Inflammatory macrophage treated with lipopolysaccharide for 4 hours (primary cell): ENCODE measurements at places on chromosomes 16 and 17.

DNA sequence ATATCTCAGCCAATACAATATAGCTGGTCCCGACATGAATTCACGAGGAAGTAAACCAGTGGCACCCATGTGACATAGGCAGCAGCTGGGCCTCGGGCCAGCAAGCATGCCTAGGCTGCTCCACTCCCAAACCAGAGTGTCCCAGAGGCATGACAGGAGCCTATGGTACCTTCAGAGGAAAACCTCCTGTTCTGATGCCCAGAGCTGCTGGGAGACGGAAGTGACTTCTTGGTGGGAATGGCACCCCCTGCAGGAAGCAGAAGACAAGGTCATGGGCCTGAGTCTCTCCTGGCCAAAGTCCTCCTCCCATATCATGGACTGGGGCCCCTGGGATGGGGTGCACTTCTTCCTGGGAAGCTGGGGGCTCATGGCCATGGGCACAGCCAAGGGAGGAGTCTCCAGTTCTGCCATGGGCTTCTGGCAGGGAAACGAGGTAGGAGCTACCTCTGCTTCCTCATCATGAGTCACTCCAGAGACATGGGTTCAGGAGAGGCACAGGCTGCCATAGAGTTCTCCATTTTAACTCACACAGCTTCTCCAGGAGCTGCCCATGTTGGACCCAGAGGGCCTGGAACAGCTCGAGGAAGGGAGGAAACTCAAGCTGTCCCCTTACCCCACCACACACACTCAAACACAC, 13.4 kb downstream of the FBF1 start:
- peak; percentile 46 for DNase-seq

DNA sequence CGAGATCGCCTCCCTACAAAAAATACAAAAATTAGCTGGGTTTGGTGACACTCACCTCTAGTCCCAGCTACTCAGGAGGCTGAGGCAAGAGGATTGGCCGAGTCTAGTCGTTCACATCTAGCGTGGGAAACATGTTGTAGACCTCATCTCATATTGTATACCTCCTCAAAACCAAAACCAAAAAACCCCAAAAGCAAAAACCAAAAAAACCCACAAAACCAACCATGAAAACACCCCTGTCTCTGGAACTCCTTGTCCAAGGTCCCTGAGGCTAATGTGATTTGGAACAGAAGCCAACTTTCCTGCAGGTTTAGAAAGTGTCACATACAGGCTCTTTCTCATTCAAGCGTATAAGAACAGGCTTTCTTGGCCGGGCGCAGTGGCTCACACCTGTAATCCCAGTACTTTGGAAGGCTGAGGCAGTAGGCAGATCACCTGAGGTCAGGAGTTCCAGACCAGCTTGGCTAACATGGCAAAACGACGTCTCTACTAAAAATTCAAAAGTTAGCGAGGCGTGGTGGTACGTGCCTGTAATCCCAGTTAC, 29.0 kb downstream of the RAB11FIP3 start:
- no peak for DNase-seq

- no peak for DNase-seq
Measured at GRCh38 chr17:28745786-28746411, 2.1 kb downstream of the TRAF4 start.

GRCh38 chr16:18931756-18932155, 5.5 kb upstream of the SMG1 start:
- no peak for DNase-seq

DNA sequence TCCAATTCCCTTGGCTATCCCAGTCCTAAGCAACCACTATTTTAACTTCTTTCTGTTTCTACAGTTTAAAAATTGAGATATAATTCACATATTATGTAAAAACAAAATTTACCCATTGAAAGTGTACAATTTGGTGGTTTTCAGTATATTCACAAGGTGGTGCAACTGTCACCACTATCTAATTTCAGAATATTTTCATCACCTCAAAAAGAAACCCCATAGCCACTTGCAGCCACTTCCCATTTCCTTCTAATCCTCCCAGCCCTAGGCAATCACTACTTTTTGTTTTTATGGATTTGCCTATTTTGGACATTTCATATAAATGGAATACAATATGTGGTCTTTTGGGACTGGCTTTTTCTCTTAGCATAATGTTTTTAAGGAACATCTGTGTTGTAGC, 36.1 kb upstream of the NACA2 start:
- DNase-seq: peak; percentile 1

DNA sequence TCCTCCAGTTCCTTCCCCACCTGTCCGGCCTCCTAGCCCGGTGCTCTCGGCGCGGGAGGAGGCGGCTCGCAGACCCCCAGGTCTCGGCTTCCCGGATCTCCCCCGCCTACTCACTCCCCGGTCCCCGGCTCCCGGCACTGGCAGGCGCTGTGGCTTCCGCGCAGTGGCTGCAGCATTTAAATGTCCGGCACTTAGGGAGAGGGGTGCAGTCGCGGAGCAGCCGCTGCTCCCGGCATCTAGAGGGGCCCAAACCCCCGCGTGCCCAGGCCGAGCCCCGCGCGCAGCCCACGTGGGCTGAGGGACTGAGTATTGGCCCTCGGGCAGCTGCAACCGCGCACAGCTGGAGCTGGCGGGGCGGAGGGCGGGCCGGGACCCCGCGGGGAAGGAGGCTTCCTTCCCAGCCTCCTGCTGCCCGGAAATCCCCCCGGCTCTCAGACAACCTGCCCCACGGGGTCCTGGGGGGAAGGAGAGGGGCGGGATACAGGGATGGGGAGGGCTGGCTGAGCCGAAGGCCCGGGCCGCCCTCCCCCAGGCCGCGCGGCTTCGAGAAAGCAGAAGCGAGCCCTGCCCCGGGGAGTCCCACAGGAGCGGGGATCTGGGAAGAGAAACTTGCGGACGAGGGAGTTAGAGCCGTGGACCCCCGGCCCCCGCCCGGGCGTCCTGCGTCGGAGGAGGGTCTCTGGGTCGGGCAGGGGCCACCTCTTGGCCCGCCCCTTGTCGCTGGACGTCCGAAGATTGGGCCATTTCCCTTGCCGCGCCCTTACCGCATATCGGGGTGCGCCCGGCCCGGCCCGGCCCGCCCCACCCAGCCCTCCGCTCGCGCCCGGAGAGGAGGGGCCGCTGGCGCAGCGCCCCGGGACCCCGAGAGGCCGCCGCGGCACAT, at the start of gene MMP25:
Gene MMP25, plus strand, starts transcription at position 804 of the 883 bp plus-strand sequence. CDS start 357 bp downstream, outside the sequence.
- DNase-seq: peak; percentile 70

DNA sequence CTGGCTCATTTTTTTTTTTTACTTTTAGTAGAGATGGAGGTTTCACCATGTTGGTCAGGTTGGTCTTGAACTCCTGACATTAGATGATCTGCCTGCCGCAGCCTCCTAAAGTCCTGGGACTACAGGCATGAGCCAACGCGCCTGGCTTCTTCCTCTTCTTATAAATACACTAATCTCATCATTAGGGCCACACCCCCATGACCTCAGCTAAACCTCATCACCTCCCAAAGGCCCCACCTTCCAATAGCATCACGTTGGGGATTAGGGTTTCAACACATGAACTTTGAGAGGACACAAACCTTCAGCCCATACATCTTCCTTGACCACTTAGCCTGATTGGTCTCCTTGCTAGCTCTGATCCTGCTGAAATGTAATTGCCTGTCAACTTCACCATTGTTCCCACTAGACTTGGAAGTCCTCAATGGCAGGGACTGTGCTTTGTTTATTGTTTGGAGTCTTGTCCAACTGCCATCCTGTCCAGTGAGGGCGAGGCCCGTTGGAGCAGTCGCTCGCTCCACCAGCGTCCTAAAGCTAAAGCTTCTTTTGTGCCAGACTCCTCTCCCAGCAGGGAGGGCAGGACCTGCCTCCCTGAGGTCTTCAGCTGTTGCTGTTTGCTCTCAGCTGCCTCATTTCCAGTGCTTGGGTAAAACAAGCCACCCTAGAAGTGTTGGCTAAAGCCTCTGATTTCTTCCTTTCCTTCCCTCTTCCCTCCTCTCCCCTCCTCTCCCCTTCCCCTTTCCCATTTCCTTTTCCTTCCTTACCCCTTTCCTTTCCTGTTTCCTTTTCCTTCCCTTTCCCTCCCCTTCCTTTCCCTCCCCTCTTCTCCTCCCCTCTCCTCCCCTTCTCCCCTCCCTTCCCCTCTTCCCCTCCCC, 85.3 kb downstream of the HAPSTR1 start:
- DNase-seq: no peak

DNA sequence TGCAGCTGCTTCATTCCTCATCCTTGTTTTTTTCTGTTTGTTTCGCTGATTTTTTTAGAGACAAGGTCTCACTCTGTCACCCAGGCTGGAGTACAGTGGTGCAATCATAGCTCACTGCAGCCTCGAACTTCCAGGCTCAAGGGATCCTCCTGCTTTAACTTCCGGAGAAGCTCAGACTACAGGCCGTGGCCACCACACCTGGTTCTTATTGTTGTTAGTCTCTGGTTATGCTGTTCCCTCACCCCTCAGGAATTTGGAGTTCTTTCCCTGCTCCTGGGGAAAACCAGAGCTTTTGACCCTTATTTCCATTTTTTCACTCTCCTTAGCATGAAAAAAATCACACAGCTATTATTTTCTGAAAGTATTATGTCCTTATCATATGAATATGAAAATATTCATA, 1.8 kb downstream of the ODF4 start:
- no peak for DNase-seq

GRCh38 chr17:57099165-57099564, 14.1 kb downstream of the AKAP1 start:
- DNase-seq: no peak

DNA sequence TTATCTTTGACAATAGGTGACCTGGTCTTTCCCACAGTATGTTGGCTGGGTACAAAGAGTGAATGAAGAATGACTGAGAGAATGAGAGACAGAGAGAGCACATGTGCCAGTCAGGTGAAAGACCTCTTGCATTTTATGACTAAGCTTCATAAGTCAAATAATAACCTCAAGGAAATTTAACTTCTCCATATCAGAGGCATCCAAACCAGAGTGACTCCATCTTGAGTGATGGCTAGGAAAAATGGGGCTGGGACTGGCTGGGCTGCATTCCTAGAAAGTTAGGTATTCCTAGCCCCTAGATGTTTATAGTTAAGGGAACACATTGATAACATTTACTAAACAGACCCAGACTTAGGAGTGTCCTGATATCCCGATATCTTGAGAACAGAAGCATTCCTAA, 3.9 kb upstream of the RBL2 start:
- no peak for DNase-seq

DNA sequence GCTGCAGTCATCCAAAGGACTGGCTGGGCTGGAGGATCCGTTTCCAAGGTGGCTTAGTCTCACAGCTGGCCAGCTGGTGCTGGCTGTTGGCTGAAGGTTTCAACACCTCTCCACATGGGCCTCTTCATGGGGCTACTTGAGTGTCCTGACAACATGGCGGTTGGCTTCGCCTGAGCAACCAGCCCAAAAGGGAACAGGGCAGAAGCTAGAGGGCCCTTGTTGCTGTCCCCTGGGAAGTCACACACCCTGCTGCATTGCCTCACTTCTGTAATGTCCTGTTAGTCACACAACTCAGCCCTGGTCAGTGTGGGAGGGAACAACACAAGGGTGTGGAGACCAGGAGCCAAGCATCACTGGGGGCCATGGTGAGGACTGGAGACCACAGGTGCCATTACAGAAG, 36.6 kb downstream of the C16orf78 start:
- no peak for DNase-seq
